ENCODE measurements at places on chromosomes 3 and 15. TPM values are rescaled to one million over a fixed set of nuclear protein-coding genes. Genes with fewer than 3 reads are reported as not detected.

GRCh38 chr3:111607240-111607920 lies 12.2 kb upstream of the ZBED2 start:
- DNase-seq, result no peak
- H3K4me3 ChIP-seq, result no peak overlapping the region
- no peak overlapping the region for H3K27ac ChIP-seq
- H3K4me1 ChIP-seq, result no peaks in the 10 kb centered on the region
- no peaks in the 10 kb centered on the region for H3K36me3 ChIP-seq

The RETNLB gene
- not detected for polyA plus RNA-seq

DNA sequence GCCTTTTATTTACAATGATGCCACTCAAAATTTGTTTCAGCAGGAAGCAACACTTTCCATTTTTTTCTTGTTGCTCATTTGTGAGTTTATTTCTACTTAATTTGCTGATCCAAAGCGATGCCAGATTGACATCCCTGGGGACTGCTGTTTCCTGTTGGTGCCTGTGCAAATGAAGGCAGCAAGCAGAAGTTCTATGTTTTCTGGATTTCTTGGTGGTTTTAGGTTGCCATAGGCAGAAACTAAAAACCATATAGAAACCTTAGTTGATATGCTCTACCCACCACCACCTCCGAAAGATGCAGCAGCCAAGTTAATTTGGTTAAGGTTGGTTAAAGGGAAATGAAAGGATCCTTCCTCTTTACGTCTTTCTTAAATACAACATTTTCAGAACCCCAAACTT lies 356.2 kb downstream of the RBMS3 start:
- no peaks in the 10 kb centered on the region for H3K27me3 ChIP-seq
- H3K27ac ChIP-seq, result no peak overlapping the region
- no peaks in the 10 kb centered on the region for H3K4me1 ChIP-seq
- DNase-seq, result no peak
- no peak overlapping the region for H3K4me3 ChIP-seq

- no peaks in the 10 kb centered on the region for H3K4me1 ChIP-seq
- H3K36me3 ChIP-seq, result no peaks in the 10 kb centered on the region
- no peak overlapping the region for H3K27ac ChIP-seq
- no peaks in the 10 kb centered on the region for H3K27me3 ChIP-seq
- H3K4me3 ChIP-seq, result no peak overlapping the region
- no peak for DNase-seq
Measured at GRCh38 chr15:83694015-83694414, 40.1 kb downstream of the ADAMTSL3 start.

DNA sequence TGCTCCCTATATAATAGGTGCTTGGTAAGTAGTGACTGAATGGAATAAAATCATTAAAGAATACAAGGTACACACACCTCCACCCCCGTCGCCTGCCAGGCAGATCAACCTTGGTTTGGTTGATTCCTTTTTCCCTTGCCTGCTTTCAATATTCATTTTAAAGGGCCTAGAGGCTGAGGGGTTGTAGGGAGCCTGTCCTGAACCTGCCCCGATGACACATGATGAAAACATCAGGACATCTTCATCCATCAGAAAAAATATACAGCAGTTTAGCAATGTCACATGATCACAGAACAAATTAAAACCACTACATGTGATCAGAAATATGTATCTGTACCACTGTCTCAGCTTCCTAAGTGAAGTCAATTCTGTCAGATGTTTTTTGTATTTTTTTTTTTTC lies 588.9 kb downstream of the FOXP1 start:
- H3K4me3 ChIP-seq, result no peak overlapping the region
- no peaks in the 10 kb centered on the region for H3K36me3 ChIP-seq
- no peak for DNase-seq
- H3K27me3 ChIP-seq, result no peaks in the 10 kb centered on the region
- H3K27ac ChIP-seq, result no peak overlapping the region

- no peaks in the 10 kb centered on the region for H3K36me3 ChIP-seq
- no peaks in the 10 kb centered on the region for H3K27me3 ChIP-seq
- H3K4me1 ChIP-seq, result no peaks in the 10 kb centered on the region
- no peak overlapping the region for H3K4me3 ChIP-seq
- DNase-seq, result no peak
Measured at GRCh38 chr15:57665939-57666338, 40.6 kb upstream of the POLR2M start.

- H3K27me3 ChIP-seq, result no peaks in the 10 kb centered on the region
- no peak overlapping the region for H3K4me3 ChIP-seq
- no peak for DNase-seq
- no peaks in the 10 kb centered on the region for H3K36me3 ChIP-seq
- H3K27ac ChIP-seq, result no peak overlapping the region
Measured at GRCh38 chr15:81085213-81085612, 48.9 kb upstream of the CFAP161 start.

DNA sequence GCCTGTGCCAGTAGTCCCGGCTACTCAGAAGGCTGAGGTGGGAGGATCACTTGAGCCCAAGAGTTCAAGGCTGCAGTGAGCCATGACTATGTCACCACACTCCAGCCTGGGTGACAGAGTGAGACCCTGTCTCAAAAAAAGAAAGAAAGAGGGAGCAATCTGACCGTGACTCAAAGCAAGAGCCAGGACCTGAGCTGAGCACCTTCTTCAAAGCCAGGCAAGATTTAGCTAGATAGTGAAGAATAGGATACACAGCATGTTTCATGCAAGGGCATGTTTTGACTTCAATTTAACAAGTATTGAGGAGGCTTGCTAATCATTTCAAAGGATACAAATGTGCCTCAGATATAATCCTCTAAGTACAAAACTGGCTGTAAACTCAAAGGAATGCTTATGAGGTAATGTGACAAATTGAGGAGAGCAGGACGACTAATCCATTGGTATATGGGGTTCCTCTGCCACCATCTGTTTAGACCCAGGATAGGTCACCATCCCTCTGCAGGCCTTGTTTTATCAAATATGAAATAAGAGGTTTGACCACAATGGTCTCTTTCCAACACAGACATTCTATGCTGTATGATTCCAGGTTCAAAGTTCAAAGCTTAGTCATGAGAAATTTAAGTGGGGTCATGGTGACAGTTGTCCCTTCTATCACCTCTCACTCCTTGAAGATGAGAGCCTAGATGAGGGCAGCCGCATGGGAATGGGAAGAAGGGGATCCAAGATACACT lies 33.2 kb downstream of the RAB27A start:
- H3K4me1 ChIP-seq, result peaks cover 14% of the 10 kb centered on the region
- H3K27ac ChIP-seq, result no peak overlapping the region
- DNase-seq, result no peak
- H3K36me3 ChIP-seq, result no peaks in the 10 kb centered on the region

- no peaks in the 10 kb centered on the region for H3K36me3 ChIP-seq
- no peaks in the 10 kb centered on the region for H3K4me1 ChIP-seq
- no peak for DNase-seq
- no peak overlapping the region for H3K27ac ChIP-seq
Measured at GRCh38 chr15:38238311-38238710, 14.3 kb upstream of the SPRED1 start.

GRCh38 chr3:131543714-131544113 lies 40.9 kb upstream of the MRPL3 start:
- H3K27me3 ChIP-seq, result no peaks in the 10 kb centered on the region
- H3K27ac ChIP-seq, result no peak overlapping the region
- no peaks in the 10 kb centered on the region for H3K36me3 ChIP-seq
- no peak overlapping the region for H3K4me3 ChIP-seq
- peak; percentile 36 for DNase-seq
- no peaks in the 10 kb centered on the region for H3K4me1 ChIP-seq

The MYO5A gene
- polyA plus RNA-seq, result 46.3 TPM

DNA sequence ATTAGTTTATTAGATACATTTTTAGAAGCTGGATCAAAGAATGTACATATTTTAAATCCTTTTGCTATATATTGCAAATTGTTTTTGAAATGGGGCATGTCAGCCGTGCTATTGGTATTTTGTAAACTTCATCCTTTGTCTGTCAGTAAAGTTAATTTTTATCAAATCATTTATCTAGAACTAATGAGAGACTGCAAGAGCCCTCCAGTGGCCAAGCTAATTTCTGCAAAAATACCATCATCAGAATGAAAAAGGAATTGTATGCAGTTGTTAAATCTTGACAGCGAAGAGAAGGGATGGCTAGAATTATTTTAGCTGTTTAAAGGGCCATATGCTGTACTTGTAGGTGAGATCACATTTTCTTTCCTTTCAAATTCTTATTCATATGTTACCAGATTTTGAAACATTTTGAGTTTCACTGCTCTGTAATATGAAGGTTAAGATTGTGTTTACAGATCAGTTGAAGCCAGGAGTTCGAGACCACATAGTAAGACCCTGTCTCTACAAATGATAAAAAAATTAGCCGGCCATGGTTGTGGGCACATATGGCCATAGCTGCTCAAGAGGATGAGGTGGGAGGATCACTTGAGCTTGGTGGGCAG lies 8.1 kb upstream of the CLDN11 start:
- no peaks in the 10 kb centered on the region for H3K27me3 ChIP-seq
- H3K4me3 ChIP-seq, result no peak overlapping the region
- no peaks in the 10 kb centered on the region for H3K4me1 ChIP-seq
- no peak overlapping the region for H3K27ac ChIP-seq
- H3K36me3 ChIP-seq, result no peaks in the 10 kb centered on the region

GRCh38 chr3:68007621-68008226 lies 353.3 kb upstream of the SUCLG2 start:
- peak overlapping the region; percentile 8 for H3K4me3 ChIP-seq
- H3K4me1 ChIP-seq, result no peaks in the 10 kb centered on the region
- H3K27ac ChIP-seq, result no peak overlapping the region
- H3K27me3 ChIP-seq, result peaks cover 49% of the 10 kb centered on the region
- peak; percentile 65 for DNase-seq
- no peaks in the 10 kb centered on the region for H3K36me3 ChIP-seq

The INTS14 gene
- polyA plus RNA-seq, result 50.2 TPM

DNA sequence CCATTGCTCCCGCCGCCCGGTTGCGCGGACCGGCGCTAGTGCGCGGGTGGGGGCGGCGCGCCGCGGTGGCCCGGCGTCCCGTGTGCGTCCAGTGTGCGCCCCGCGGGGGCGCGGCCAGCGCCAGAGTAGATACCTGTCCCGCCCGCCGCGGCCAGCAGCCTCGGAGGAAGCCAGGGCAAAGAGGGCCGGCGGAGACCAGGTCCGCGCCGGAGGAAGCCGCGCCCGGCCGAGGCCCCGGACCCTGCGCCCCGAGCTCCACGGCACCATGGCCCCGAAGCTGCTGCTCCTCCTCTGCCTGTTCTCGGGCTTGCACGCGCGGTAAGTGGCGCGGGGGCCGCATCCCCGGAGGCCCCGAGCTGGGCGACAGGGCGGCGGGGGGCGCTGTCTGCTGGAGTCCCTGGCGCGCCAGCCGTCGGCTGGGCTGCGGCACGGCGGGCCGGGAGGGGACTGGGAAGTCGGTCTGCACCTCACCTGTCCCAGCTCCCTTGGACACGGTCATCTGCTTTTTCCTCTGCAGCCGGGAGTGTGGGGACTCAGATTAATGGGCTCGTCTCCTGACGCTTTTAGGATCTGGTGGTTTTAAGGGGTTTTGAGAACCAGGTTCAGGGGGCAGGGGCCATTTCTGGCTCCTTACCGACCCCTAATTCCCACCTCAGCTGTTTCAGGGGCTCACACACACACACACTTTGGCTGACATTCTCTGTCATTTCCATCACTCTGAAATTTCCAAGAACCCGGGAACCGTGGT lies 464 bp downstream of the GABRG3 start:
- H3K4me1 ChIP-seq, result no peaks in the 10 kb centered on the region
- H3K36me3 ChIP-seq, result no peaks in the 10 kb centered on the region
- DNase-seq, result peak; percentile 32
- H3K4me3 ChIP-seq, result no peak overlapping the region
- peaks cover 6% of the 10 kb centered on the region for H3K27me3 ChIP-seq
- no peak overlapping the region for H3K27ac ChIP-seq

DNA sequence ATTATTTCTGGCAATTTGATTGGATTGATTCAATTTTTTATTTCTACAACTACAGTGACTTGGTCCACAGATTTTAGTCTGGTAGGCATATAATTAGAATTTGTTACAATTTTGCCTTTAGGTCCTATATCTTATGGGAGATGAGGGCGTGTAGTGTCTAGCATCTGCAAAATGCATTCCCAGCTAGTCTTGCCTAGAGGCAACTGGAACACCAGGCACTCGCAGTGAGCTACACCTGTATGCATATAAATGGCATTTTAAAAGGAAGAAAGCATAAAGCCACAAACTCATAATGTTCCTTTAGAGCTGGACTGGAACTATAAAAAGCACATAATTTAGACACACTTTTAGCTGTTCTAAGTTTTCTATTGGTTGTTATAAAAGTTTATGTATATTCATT lies 17.9 kb upstream of the SPPL2A start:
- H3K36me3 ChIP-seq, result no peaks in the 10 kb centered on the region
- H3K4me3 ChIP-seq, result no peak overlapping the region
- H3K27ac ChIP-seq, result no peak overlapping the region
- H3K4me1 ChIP-seq, result no peaks in the 10 kb centered on the region
- no peak for DNase-seq
- no peaks in the 10 kb centered on the region for H3K27me3 ChIP-seq

- peaks cover 53% of the 10 kb centered on the region for H3K4me1 ChIP-seq
- H3K36me3 ChIP-seq, result no peaks in the 10 kb centered on the region
- DNase-seq, result no peak
- H3K4me3 ChIP-seq, result no peak overlapping the region
Measured at GRCh38 chr3:141366285-141367037, 1.8 kb upstream of the ZBTB38 start.

DNA sequence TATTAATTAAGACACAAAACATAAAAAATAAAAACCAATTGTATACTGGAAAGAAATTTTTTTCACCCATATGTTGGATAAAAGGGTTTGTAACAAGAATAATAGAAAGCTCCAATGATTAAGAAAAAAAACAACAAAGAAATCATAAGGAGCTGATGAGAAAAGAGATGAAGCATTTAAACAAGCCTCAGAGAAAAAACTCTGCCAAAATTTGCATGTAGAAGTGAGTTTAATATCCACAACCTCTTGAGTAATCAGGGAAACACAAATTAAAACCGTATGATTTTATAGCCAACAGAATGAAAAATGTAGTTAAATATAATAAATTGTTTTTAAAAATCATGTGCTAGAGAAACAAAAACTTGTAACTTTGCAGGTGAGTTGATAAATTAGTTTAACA lies 192.9 kb downstream of the BCHE start:
- no peak overlapping the region for H3K27ac ChIP-seq
- no peak for DNase-seq
- no peaks in the 10 kb centered on the region for H3K27me3 ChIP-seq
